Tibial nerve (tissue), 4 donors: ENCODE measurements at places on chromosomes 3 and 15. TPM values are rescaled to one million over a fixed set of nuclear protein-coding genes. Genes with fewer than 3 reads are reported as not detected.

- no peak for DNase-seq
These were observed 29.0 kb downstream of the TMEM45A start for GRCh38 chr3:100521439-100521845.

COL6A6 gene
- total RNA-seq = 0.22 TPM

DNA sequence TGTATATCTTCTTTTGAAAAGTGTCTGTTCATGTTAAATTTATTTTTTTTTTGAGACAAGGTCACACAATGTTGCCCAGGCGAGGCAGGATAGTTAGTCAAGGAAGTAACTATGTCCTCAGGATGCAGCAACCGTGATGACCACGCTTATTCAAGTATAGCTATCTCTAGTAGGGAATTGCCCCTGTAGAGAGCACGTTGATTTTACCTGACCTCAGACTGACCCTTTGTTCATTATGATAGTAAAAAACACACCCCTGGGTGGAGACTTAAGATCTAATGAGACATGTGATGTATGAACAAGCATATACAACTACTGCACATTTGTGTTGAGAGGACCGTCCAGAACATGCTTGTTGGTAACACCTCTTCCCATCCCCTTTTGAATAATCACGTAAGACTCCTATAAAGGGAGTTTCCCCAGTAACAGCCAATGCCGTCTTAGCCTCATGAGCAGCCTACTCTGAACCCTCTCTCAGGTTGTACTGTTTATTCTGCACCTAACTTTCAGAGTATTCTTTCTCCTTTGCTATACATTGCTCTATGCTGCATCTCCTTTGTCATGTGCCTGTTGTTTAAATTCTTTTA, 32.9 kb downstream of the ZNF621 start:
- no peak for DNase-seq

QTRT2 gene
- total RNA-seq = 10.1 TPM

FBXO40 gene
- total RNA-seq = not detected

DNA sequence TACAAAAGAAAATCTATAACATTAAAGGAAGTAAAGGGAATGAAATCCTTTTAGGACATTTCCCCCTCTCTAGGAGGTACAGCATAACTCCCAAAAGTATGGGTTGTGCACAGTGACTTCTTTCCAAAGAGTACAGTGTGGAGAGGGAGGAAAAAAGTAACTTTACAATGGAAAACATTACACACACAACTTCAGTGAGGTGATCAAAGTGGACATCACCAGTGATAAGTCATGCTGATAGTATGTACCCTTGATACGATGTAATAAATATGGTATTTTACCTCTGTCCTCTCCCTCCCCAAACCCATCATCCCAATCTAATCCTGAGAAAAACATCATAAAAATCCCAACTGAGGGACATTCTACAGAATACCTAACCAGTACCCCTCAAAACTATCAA, 10.8 kb downstream of the PLD1 start:
- DNase-seq = no peak

- DNase-seq = no peak
These were observed 61.3 kb downstream of the ERC2 start for GRCh38 chr3:56406826-56407515.

SNRPA1 gene
- 46.1 TPM for total RNA-seq

DNA sequence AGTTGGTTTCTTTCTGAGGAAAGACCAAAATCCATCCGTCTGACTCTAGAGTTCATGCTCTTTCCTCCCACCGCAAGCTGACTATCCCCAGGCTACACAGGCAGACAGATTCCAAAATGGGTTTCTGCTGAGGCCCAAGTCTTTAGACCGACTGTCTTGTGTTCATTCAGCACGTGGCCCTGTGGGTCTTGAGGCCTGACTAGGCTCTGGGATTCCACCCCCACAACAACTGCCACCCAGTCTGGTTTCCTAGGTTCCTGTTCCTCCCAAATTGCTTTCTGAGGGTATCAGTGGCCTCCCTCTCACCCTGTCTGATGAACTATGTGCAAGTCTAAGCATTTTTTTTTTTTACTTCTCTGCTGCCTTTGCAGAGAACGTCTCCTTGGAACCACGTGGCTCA, 67.7 kb downstream of the CYP19A1 start:
- no peak for DNase-seq

MOBP gene
- total RNA-seq = 0.20 TPM

DNA sequence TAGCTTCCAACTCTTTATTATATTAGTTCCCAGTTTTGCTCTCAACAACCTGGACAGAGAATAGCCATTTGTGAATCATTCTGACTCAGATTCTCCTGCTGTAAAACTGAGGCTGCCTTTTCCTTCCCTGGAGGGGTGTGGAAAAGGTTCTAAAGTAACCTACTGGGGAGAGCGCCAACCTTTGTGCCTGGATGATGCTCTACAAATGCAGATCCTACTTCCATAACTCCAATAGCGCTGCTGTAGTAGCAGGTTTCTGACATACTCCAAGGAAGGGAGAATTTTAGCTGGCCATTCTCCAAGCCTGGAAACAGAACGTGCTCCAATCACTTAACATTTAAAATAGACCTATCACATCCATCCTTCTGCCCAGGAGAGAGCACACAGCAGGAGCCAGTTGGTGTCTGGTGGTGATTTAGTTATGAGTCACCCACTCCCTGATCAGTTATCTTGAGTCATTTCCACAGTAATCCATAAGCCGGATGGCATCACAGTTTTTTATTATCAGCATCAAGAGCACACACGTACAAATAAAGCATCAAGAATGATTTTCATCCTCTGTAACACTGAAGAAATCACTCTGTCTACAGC, 38.3 kb downstream of the MYH15 start:
- no peak for DNase-seq

DCLK3 gene
- 35.8 TPM for total RNA-seq

DNA sequence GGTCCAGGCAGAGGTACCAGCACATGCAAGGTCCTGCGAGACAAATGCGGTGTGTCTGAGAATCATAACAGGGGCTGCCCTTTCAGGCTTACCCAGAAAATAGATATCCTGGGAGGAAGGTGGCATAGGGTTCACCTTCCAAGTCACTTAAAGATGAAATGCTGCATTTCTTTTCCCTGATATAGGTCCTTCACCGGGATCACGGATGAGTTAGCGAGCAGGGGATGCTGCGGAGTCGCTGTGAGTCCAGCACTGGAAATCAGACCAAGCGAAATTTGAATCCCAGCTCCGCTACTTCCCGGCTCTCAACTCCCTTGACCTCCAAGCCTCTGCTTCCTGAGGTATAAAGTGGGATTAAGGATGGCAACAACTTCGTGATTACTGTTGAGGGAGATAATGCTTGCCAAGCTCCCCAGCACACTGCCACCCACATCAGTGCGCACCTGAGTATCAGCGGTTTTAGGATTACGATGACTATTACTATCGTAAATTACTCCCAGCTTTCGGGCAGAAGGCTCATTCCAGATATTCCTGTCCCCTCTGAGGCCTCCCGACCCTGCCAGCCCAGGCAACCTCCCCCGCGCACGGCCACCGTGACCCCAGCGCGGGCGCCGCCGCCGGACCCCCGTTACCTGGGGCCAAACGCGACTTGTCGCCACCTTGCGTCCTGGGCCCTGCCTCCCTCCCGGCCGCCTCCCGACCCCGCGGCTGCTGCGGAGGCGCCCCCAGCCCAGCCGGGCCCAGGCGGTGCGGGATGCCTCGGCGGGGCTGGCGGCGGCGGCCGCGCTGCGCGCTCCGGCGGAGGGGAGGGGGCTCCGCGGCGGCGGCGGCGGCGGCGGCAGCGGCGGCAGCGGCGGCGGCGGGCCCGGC, 589 bp upstream of the GPR27 start:
- no peak for DNase-seq

- no peak for DNase-seq
These were observed 134.0 kb upstream of the IL12A start for GRCh38 chr3:159854500-159855124.

LRRC2 gene
- total RNA-seq = not detected

- DNase-seq = no peak
These were observed 204.8 kb upstream of the IGF1R start for GRCh38 chr15:98443526-98443925.
